Heart left ventricle (tissue), 16 donors: ENCODE measurements at places on chromosomes 2 and 18. TPM values are rescaled to one million over a fixed set of nuclear protein-coding genes. Genes with fewer than 3 reads are reported as not detected.

- DNase-seq, result no peak
- no peaks in the 10 kb centered on the region for H3K4me1 ChIP-seq
- H3K27ac ChIP-seq, result no peak overlapping the region
- H3K36me3 ChIP-seq, result no peaks in the 10 kb centered on the region
- H3K4me3 ChIP-seq, result no peak overlapping the region
Observed at GRCh38 chr2:191250400-191250799, 5.2 kb downstream of the MYO1B start.

- no peak overlapping the region for H3K4me3 ChIP-seq
- no peak for DNase-seq
- H3K27me3 ChIP-seq, result no peaks in the 10 kb centered on the region
- H3K36me3 ChIP-seq, result no peaks in the 10 kb centered on the region
- no peak overlapping the region for H3K27ac ChIP-seq
- H3K4me1 ChIP-seq, result no peaks in the 10 kb centered on the region
Observed at GRCh38 chr2:60247471-60247870, 306.0 kb downstream of the BCL11A start.

DNA sequence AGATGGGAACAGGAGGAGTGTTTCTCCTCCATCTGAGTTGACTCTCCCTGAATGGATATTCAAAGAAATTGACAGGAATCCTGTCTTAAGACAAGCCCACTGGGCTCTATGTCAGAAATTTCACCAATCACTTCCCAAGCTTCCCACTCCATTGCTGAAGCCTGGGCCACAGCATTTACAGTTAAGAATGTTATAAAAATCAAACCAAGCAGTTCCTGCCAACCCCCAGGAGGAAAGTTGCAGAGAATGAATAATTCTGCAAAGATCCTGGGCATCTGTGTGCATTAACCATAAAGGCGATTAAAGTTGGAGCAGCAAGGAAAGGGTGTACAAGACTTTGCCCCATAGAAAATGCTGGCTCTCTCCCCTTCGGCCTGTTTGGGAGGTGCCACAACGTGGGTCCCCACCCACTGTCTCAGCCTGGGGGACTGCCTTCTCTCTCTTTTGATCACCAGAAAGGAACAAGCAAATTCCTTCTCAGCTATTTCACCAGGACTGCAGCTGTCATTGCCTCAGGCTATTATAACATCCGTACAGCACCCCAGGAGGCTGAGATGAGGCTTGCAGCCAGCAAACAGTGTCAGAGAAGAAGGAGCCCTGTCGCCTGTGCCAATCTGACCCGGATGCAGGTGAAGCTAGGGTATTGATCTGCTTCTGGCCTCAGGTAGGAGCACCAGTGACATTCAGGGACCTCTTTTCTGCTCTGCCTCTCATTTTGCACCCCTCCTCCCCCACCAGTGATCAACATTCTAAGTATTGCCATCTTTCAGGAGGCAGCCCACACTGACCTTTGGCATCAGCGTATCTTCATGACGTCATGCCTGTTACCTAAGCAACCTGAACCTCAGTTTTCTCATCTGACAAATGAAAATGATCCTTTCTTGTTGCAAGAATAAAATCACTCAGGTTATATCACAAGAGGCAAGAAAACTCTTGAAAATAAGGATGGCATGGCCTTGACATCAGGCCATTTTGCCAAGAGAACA lies 219.0 kb downstream of the SH3BP4 start:
- peaks cover 8% of the 10 kb centered on the region for H3K4me1 ChIP-seq
- DNase-seq, result no peak
- H3K27me3 ChIP-seq, result no peaks in the 10 kb centered on the region
- no peak overlapping the region for H3K27ac ChIP-seq
- H3K36me3 ChIP-seq, result no peaks in the 10 kb centered on the region

The LYG1 gene
- total RNA-seq, result not detected

DNA sequence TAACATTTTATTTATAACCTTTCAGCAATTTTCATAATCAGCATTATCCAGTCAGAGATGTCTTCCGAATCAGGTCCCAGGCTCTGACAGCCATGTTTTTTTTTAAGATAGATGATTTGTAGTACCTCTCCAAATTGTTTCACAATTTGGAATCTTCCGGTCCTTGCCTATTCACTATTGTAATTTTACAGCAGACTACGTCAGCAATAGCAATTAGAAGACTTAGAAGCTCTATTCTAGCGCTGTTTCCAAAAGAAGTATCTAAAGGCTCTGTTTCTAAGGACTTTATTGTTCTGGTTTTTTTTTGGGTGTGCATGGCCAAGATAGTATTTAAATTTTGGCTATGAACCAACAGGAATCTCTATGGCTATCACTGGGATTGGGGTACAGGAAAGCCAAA lies 94.6 kb upstream of the PELI1 start:
- H3K27ac ChIP-seq, result no peak overlapping the region
- peaks cover 4% of the 10 kb centered on the region for H3K4me1 ChIP-seq
- H3K36me3 ChIP-seq, result no peaks in the 10 kb centered on the region
- no peak overlapping the region for H3K4me3 ChIP-seq
- no peaks in the 10 kb centered on the region for H3K27me3 ChIP-seq
- no peak for DNase-seq

DNA sequence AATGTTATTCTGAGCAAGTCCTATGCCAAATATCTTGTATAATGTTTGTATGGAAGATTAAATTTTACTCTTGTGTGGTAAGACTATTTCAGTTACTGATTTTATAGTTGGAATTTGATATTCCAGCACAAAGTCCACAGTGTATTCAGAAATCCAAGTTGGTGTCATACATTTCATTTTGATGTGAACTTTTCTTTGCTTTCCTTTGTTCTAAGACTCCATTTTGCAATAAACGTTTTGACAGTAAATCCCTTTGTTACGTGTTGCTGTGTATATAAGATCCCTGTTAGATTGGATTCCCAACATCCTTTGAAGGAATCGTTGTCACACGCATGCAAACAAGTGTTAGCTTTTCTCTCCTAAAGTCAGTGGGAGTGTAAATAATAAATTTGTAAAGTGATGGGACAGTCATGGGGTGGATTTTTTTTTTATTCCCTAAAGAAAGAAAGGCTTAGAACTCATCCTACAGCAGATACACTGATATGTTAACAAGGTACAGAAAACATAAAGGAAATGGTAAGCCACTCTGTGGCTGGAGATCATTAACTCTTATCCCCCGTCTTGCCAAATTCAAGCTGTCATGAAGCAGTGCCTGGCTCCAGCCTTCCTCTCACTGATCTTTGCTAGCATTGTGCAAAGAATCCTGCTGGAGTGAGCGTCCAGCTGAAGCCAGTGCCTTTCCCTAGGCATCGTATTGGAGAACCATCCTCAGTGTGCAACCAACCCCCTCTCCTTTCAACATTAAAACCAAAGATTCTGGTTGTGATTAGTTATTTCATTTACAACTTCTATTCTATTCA lies 127.6 kb upstream of the CDCA7 start:
- no peak overlapping the region for H3K4me3 ChIP-seq
- H3K36me3 ChIP-seq, result no peaks in the 10 kb centered on the region
- DNase-seq, result no peak
- no peaks in the 10 kb centered on the region for H3K27me3 ChIP-seq
- peaks cover 36% of the 10 kb centered on the region for H3K4me1 ChIP-seq

The DPYSL5 gene
- 0.06 TPM for total RNA-seq

DNA sequence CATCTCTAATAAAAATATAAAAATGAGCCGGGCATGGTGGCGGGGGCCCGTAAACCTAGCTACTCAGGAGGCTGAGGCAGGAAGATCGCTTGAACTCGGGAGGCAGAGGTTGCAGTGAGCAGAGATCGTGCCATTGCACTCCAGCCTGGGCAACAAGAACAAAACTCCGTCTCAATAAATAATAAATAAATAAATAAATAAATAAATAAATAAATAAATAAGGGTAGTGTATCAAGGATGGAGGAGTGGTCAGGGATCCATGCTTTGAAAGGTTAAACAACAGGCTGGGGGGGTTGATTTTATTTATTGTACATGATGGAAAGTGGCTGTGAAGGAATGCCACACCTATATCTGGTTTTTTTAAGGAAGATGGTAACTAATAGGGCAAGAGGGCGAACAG lies 63.2 kb downstream of the AP1S3 start:
- DNase-seq, result no peak
- no peak overlapping the region for H3K4me3 ChIP-seq
- H3K27ac ChIP-seq, result no peak overlapping the region
- no peaks in the 10 kb centered on the region for H3K4me1 ChIP-seq
- H3K36me3 ChIP-seq, result no peaks in the 10 kb centered on the region

The SMPD4 gene
- 29.3 TPM for total RNA-seq

DNA sequence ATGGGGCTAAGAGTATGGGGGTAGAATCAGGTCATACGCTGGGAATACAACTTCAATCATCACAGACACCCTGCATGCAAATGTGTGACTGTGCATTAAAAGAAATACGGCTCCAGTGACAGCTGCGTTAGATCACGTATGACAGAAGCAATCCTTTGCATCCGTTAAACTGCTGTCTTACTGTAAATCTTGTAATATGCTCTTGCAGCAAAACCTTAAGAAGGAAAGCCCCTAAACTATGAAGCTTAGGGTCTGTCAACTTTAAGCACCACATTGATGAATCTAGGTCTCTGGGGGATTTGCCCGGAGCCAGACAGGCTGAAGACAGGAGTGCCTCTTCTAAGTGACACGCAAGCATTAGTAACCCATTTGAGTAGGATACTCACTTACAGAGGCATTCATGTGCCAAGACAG lies 84.7 kb upstream of the EML6 start:
- H3K36me3 ChIP-seq, result peaks cover 77% of the 10 kb centered on the region
- H3K4me1 ChIP-seq, result peaks cover 22% of the 10 kb centered on the region
- peak overlapping the region; percentile 71 for H3K27ac ChIP-seq

GRCh38 chr2:179963626-179964025 lies 43.5 kb downstream of the CWC22 start:
- no peak overlapping the region for H3K4me3 ChIP-seq
- H3K4me1 ChIP-seq, result no peaks in the 10 kb centered on the region
- H3K27ac ChIP-seq, result no peak overlapping the region
- no peaks in the 10 kb centered on the region for H3K27me3 ChIP-seq
- peaks cover 89% of the 10 kb centered on the region for H3K36me3 ChIP-seq
- DNase-seq, result no peak

The KIAA2012 gene
- not detected for total RNA-seq

- H3K27ac ChIP-seq, result no peak overlapping the region
- no peaks in the 10 kb centered on the region for H3K36me3 ChIP-seq
- DNase-seq, result peak; percentile 51
Observed at GRCh38 chr2:242024751-242025355, 155.3 kb downstream of the RTP5 start.

GRCh38 chr2:27006602-27007415 lies 26.0 kb upstream of the TMEM214 start:
- no peak overlapping the region for H3K4me3 ChIP-seq
- no peak for DNase-seq
- no peaks in the 10 kb centered on the region for H3K27me3 ChIP-seq
- H3K36me3 ChIP-seq, result no peaks in the 10 kb centered on the region
- H3K27ac ChIP-seq, result no peak overlapping the region
- H3K4me1 ChIP-seq, result peaks cover 23% of the 10 kb centered on the region

DNA sequence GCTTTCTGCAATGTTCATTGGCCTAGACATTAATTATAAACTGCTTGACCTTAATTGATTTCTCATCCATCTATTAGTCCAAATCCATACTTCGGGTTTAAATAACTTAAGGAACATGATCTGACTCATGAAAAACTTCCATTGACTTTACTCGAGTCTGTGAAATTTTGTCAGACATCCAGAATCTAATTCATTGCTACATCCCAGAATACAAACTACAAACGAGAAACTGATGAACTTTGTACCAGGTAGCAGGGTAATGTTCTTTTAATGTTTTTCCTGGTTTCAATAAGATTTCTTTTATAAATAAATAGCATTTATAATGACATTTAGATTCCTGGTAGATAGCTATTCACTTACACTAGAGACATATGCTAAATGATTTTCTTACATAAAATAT lies 36.0 kb upstream of the IKZF2 start:
- no peaks in the 10 kb centered on the region for H3K36me3 ChIP-seq
- H3K4me3 ChIP-seq, result no peak overlapping the region
- no peaks in the 10 kb centered on the region for H3K27me3 ChIP-seq
- H3K4me1 ChIP-seq, result no peaks in the 10 kb centered on the region
- H3K27ac ChIP-seq, result no peak overlapping the region
- DNase-seq, result no peak

DNA sequence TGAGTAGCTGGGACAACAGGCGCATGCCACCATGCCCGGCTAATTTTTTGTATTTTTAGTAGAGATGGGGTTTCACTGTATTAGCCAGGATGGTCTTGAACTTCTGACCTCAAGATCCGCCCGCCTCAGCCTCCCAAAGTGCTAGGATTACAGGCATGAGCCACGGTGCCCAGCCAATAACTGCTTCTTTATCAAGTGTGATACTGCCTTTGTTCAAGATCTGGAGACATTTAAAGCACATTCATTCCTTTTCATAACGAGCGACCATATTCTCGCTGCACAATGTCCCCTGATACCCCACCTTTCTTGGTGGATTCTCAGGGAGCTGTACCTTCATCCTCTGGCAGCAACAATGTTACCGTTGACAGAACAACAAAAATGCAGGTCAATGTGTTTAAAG lies 75.4 kb downstream of the PIEZO2 start:
- H3K27me3 ChIP-seq, result no peaks in the 10 kb centered on the region
- no peaks in the 10 kb centered on the region for H3K36me3 ChIP-seq
- H3K4me1 ChIP-seq, result no peaks in the 10 kb centered on the region
- H3K27ac ChIP-seq, result no peak overlapping the region

DNA sequence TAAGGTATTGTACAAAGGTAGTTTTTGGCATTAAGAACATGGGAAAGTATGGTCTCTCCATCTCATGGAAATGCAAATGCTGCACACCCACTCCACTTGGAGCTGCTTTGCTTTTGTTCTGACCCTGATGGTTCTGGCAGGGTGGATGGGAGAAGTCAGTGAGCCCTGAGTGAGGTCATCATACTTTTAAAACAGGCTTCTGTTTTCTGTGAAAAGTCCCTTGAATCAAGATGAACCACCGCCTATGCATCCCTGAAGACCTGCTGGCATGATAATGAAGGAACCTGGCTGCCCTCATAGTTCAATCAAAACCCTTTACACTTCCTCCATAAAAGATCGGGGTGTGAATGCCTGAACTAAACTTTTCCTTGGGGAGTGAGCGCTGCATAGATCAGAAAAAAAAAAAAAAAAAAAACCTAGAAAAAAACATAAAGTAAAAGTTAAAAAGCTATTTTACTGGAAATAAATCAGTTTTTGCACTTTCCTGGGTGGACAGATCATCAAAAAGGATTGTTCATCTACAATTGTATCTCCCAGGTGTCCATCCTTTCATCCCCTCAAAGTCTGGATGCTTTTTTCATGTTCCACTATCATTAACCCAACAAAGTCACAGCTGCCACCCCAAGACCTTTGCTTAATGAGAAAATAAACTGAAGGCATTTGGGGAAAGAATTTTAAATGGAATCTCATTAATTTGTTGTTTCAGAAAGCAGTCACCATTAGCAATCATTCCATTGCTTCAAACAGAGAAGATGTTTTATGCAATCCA lies 728.1 kb upstream of the DDX18 start:
- DNase-seq, result no peak
- no peak overlapping the region for H3K4me3 ChIP-seq
- H3K27ac ChIP-seq, result no peak overlapping the region
- H3K4me1 ChIP-seq, result no peaks in the 10 kb centered on the region
- H3K36me3 ChIP-seq, result no peaks in the 10 kb centered on the region

GRCh38 chr2:212908682-212909435 lies 242.6 kb downstream of the IKZF2 start:
- H3K36me3 ChIP-seq, result no peaks in the 10 kb centered on the region
- no peak overlapping the region for H3K27ac ChIP-seq
- no peak overlapping the region for H3K4me3 ChIP-seq
- DNase-seq, result no peak

GRCh38 chr2:8053216-8053615 lies 628.6 kb upstream of the ID2 start:
- peaks cover 3% of the 10 kb centered on the region for H3K4me1 ChIP-seq
- no peak overlapping the region for H3K4me3 ChIP-seq
- no peaks in the 10 kb centered on the region for H3K27me3 ChIP-seq
- H3K27ac ChIP-seq, result no peak overlapping the region

- no peaks in the 10 kb centered on the region for H3K4me1 ChIP-seq
- no peak overlapping the region for H3K4me3 ChIP-seq
- H3K27ac ChIP-seq, result no peak overlapping the region
- no peaks in the 10 kb centered on the region for H3K36me3 ChIP-seq
Observed at GRCh38 chr2:201100497-201100896, 15.5 kb upstream of the CFLAR start.

The TSPYL6 gene
- total RNA-seq, result not detected
